Activated CD8-positive, alpha-beta T cell treated with anti-CD3 and anti-CD28 coated beads, Interleukin-2, amount 10 ng/mL, durations not matched to agents 7 days and 5 days (primary cell): ENCODE measurements at places on chromosomes 16 and 17.

- no peak for DNase-seq
These were observed 54.8 kb downstream of the VAC14 start for GRCh38 chr16:70746040-70746707.

DNA sequence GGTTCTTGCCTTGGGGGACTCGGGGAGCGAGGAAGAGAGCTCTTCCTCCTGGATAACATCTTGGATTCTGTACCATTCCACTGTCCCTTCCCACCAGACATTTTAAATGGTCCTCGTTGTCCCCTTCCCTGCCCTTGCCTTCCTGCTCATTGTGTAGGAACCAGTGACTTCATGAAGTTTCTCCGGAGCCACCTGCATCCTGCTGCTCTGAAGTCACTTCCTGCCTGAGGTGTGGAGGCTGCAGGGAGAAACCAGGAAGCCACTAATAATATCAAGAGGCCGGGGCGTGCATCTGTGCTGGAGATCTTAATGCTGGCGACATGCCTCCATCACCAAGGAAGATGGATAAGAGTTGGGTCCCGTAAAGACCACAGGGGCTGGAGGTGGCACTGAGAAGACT, 6.2 kb upstream of the SLC16A13 start:
- DNase-seq, result peak; percentile 70

GRCh38 chr17:46737326-46737725, 81.2 kb downstream of the WNT3 start:
- DNase-seq, result no peak

DNA sequence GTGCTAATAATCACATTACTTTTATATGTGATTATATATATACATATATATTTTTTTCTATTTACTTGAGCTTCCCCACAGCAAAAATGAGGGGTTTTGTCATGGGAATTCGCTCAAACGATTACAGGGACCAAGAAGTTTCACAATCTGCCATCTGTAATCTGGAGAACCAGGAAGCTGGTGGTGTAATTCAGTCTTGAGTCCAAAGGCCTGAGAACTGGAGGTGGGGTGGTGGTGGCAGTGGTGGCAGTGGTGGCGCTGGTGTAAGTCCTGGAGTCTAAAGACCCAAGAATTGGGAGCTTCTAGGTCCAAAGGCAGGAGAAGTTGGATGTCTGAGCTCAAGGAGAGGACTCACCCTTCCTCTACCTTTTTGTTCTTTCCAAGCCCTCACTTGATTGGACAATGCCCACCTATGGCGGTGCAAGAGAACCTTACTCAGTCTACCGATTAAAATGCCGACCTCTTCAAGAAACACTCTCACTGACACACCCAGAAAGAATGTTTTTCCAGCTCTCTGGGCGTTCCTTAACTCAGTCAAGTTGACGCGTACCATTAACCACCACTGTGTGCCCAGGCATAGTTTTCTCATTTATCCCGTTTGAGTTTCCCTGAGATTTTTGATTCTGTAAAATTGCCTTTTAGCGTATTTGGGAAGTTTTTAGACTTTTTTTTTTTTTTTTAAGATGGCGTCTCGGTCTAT, 31.9 kb downstream of the POLR2A start:
- no peak for DNase-seq

- no peak for DNase-seq
These were observed 4.1 kb upstream of the DOC2B start for GRCh38 chr17:185445-186138.

- no peak for DNase-seq
These were observed 29.0 kb downstream of the HELZ start for GRCh38 chr17:67215991-67216421.

DNA sequence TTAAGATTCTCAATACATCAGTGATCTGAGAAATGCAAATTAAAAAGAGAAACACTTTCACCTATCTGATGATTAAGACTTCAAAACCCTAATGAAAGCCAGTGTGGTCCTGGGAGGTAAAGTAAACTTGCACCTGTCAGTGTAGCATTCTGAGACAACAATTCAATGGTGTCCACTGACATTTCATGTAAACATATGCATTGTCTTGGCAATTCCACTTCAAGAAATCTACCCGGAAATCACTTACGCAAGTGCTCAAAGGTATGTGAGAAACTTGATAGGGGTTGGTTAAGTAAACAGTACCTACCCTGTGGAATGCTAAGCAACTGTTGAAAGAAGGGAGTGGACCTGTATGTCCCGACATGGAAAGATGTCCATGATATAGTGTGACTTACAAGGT, 2.1 kb downstream of the ST6GALNAC1 start:
- no peak for DNase-seq

DNA sequence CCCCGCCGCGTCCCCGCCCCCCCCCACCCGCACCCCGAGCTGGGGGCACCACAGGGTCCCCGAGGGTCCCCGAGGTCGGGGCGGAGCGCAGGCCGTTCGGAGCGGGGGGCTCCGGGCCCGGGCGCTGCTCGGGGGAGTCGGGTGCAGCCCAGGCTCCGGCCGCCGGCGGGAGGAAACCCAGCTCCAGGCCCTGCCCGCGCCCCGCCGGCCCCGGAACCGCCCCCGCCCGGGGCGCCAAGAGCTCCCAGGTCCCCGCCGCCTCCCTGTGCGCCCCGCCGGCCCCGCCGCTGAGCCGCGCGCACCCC, 33.2 kb upstream of the RPH3AL start:
- no peak for DNase-seq

DNA sequence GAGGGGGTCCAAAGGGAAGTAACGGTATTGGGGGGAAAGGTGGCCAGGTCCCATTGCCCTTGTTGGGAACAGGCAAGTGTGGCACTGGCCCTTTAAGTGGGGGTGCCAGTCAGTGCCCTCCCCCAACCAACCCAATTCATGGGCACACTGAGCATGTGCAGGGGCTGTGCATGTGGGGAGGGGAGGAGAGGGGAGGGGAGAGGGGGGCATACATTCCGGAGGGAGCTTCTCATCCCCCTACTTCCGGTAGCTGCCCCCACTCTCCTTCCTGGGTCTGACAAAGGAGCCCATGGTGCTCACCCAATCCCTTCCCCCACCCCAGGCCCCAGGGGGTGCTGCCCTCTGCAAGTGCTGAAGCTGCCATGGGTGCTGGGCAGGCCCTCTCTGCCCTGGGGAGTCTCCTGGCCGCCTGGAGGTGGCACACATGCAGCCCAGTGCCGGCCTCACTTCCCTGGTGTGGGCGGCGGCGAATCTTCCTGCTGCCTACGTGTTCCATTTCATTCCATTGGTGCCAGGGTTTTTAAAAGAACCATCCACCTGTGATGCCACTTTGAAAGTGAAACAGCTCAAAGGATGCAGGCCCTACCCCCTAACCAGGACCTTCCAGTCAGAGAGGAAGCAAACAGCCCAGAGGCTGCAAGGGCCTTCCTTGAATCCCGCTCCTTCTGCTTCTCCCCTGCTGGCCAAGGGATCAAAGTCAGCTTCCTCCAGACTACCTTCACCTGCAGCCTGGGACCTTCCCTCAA, 11.0 kb downstream of the HEXIM2 start:
- peak; percentile 68 for DNase-seq

GRCh38 chr16:28930652-28931051, 1.1 kb upstream of the CD19 start:
- DNase-seq, result no peak

GRCh38 chr16:89442588-89442987, 47.8 kb downstream of the ANKRD11 start:
- DNase-seq, result no peak

DNA sequence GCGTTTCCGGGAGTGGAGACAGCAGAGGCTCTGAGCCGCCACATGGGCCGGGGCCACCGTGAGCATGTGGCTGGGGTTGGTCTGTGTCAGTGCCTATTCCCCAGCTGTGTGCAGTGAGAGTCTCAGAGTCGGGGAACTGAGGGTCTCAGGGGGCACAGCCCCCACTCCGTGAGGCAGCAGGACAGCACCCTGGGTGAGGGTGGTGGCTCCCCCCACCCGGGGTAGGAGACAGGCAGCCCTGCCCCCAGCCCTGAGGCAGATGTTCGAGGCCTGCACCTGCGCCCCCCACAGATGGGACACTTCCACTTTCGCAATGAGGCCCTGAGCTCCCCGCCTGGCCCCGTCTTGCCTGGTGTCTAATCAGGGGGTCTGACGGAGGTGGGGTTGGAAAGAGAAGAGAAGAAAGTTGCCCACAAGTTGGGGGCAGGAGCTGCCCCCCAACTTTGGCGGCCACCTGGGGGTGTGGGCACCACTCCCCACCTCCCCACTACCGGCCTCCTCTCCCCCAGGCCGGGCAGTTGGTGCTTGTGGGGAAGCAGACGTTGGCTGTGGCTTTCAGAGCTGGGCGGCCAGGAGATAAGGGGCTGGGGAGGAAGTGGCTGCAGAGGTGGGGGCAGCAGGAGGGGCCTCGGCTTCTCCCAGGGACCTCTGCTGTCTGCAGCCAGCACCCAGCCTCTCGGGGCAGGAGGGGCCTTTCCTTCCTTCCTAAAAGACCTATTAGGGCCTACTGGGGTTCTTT, 1.8 kb upstream of the CBFA2T3 start:
- peak; percentile 36 for DNase-seq

DNA sequence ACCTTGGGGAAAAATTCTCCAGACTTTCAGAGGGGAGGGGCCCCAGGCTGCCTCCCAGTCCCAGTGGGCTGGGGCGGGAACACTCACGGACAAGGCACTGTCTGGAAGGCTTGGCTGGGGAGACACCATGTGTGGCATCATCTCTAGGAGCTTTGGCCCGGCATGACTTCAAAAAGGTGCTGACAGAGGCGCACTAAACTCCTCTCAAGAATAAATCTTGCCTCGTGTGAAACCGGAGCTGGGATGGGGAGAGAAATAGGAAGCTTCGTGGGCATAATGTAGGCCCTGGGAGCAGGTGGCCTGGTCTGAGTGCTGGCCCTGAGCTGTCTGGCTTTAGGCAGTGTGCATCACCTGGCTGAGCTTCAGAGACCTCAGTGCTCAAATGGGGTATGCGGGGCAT, 5.7 kb downstream of the WSCD1 start:
- DNase-seq, result no peak

- peak; percentile 84 for DNase-seq
These were observed 313.0 kb downstream of the SEC14L1 start for GRCh38 chr17:77453613-77454241.

DNA sequence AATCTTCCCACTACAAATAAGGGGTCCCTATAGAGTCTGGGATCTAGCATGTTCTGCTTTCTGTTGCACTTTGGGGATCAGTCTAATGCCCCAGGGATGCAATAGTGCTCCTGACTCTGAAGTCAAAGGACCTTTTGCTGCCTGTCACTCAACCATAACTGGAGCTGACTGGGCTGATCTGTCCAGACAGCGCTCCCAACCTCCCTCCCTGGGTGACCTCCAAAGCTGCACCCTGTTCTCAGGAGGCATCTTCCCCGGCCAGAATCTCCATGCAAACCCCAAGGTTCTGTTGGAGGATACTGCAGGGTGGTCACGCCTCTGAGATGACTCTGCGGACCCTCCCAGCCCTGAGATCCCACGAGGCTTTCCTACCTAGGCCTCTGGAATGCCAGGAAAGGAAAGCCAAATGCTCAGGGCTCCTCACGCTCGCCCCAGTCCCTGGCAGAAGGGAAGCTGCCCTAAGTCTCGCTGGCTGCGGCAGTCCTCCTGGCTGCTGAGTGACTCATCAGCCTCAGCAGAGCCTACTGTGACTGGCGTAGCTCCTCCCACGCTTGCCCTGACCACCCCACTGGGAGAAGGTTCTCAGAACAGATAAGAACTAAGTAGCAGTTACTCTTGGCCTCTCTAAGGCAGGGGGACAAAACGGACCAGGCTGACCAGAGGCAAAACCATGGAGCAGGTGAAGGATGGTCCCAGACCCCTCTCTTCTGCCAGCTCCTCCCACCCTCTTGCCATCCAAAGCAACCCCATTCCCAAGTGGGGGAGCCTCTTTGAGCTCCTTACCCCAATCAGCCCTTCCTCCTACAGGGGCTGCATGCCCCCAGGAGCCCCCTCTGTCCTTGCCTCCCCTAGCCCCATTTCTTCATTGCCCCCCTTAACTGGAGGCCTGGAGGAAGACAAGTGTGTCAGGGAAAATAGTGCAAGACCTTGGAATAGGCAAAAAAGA, 124.1 kb upstream of the TNRC6C start:
- peak; percentile 81 for DNase-seq

- DNase-seq, result no peak
These were observed 36.5 kb upstream of the TOB1 start for GRCh38 chr17:50902372-50903353.

DNA sequence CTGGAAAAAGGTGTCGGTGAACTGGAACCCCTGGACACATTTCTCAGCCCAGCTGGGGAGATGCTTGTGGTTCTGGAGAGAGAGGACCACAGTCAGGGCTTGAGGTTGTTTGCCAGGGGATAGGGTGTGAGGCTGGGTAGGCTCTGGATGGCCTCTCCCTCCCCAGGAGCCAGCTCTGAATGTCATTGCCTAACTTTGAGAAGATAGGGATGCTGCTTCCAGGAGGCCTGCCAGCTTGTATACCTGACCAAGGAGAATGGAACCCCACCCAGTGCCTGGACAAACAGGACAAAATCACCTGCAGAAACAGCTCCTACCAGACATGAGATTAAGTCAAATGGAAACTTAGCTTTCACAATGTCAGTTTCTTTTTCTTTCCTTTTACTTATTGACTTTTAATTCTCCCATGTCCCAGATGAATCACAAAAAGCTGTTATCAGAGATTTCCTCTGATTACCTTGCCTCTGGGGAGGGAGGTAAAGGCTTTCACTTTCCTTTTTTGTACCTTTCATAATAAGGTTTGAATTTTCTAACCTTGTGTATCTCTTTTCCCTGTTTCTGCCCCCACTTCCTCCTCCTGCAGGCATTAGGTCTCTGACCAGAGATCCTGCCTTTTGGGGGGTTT, 29.8 kb upstream of the PLLP start:
- DNase-seq, result no peak

GRCh38 chr17:41060052-41060604, at the start of gene KRTAP2-3:
TSS of gene KRTAP2-3 (minus strand) at chr17:41060114. CDS start at chr17:41060050, 64 bp downstream.
- no peak for DNase-seq

GRCh38 chr17:76023900-76024237, 3.2 kb downstream of the EVPL start:
- DNase-seq, result no peak

DNA sequence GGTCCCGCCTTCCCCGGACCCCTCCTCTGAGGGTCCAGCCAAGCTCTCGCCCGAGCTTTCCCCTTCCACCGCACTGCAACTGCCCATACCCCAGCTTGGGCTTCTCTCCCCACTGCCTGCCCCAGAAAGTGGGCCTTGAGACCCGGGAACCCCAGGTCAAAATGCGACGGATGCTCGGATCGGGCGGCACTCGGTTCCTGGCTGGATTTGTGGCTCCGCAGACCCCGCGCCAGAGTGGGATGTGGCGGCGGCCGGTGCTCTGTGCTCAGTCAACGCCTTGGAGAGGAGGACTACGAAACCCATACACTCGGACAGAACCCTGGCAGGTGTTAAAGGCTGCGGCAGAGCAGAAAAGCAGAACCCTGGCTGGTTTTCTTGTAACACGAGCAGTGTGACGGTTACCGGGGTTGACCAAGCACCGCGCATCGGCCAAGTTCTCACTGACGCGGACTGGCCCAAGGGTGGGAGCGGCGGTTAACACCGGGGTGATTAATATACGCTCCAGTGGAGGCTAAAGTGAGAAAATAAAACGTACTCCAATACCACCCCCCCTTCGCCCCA, 885 bp upstream of the SLFN13 start:
- no peak for DNase-seq

- no peak for DNase-seq
These were observed 90.5 kb downstream of the PRKCA start for GRCh38 chr17:66392783-66393437.

GRCh38 chr17:70368011-70368410, 198.7 kb downstream of the KCNJ2 start:
- DNase-seq, result no peak

GRCh38 chr17:80104956-80105375, 3.6 kb downstream of the GAA start:
- no peak for DNase-seq

- DNase-seq, result no peak
These were observed 8.5 kb upstream of the LONP2 start for GRCh38 chr16:48235556-48236136.

- DNase-seq, result no peak
These were observed 12.5 kb upstream of the C1QTNF8 start for GRCh38 chr16:1108299-1109252.
